ENCODE measurements at places on chromosomes 1 and 21.

DNA sequence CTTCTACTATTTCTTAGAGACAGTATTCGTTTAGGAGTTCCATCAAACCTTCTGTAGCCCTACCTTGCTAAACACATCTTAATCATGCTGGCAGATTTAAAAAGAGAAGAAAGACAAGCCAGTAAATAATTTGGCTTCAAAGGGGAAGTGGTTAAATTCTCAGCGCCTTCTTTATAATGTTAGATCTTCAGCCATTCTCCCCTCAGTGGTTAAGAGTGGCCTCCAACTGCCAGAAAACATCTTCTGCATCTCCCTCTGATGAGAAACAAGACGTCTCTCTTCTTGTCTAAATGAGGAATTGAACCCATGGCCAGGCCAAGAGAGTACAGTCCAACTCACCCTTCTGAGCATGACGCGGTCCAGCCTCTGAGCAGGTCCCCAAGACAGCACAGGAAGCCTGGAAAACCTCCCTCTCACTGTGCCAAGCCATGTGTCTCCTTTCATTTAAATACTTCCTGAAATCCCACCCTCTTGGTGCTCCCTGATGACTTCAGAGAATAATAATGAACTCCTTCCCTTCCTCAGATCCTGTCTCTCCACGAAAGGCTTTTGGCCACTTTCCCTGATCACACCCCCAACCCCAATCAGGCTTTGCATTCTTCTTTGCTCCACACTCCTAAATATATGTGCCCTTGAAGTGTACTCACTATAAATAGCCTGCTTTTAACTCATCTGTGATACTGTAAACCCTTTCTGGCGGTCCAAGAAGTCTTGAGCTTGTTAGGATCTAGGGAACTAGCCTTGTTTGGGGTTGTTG lies 16.4 kb upstream of the LRRC52 start:
- no peaks in the 10 kb centered on the region for H3K36me3 ChIP-seq
- H3K4me3 ChIP-seq = no peak overlapping the region
- DNase-seq = no peak
- peaks cover 14% of the 10 kb centered on the region for H3K27me3 ChIP-seq

GRCh38 chr1:225691861-225692516 lies 39.1 kb upstream of the ENAH start:
- H3K27me3 ChIP-seq = peaks cover 10% of the 10 kb centered on the region
- H3K27ac ChIP-seq = no peak overlapping the region
- peaks cover 27% of the 10 kb centered on the region for H3K4me1 ChIP-seq

DNA sequence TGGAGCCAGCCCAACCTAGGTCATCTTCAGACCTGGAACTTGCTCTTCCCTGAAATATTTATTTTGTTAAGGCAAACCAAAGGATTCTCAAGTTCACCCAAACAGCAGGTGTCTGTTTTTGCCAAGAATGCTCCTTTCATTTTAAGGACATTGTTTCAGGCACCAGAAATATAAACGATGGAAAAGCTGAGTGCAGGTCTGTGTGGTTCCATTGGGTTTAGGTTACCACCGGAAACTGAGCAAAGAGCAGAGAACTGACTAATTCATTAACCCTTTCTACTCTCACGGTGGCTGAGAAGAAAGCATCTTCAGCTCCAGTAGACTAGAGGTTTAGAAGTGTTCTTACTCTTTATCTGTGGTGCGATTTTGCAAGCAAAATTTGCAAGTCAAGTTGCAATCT lies 38.0 kb upstream of the ZC3H11B start:
- H3K4me3 ChIP-seq = no peak overlapping the region
- no peak overlapping the region for H3K27ac ChIP-seq
- peaks cover 9% of the 10 kb centered on the region for H3K27me3 ChIP-seq
- H3K36me3 ChIP-seq = no peaks in the 10 kb centered on the region
- no peak for DNase-seq
- H3K4me1 ChIP-seq = no peaks in the 10 kb centered on the region

DNA sequence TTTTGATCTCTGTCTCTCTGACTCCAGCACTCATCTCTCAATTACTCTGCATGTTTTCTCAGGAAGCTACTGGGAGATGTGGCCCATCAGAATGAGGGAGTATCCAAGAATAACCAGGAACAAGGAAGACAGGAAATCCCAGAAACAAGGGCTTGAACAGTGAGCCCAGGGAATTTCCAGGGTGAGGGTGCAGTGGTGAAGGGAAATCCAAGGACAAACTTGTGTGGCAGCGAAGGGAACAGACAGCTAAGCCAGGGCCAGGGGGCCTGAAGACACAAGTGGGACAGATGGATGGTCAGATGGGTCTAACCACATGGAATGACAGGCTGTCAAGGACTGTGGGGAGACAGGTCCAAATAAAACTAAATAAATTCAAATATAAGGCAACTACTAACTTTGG lies 121.8 kb upstream of the ERRFI1 start:
- H3K36me3 ChIP-seq = no peaks in the 10 kb centered on the region
- no peak for DNase-seq
- peaks cover 8% of the 10 kb centered on the region for H3K27me3 ChIP-seq
- H3K27ac ChIP-seq = peak overlapping the region; percentile 3
- H3K4me1 ChIP-seq = peaks cover 47% of the 10 kb centered on the region
- no peak overlapping the region for H3K4me3 ChIP-seq

- peaks cover 5% of the 10 kb centered on the region for H3K36me3 ChIP-seq
- H3K27me3 ChIP-seq = peaks cover 7% of the 10 kb centered on the region
- H3K27ac ChIP-seq = no peak overlapping the region
Measured at GRCh38 chr1:62070384-62071011, 124.2 kb upstream of the L1TD1 start.

GRCh38 chr1:52153010-52153409 lies 11.1 kb downstream of the ZFYVE9 start:
- DNase-seq = no peak
- peaks cover 16% of the 10 kb centered on the region for H3K36me3 ChIP-seq
- no peak overlapping the region for H3K27ac ChIP-seq
- H3K27me3 ChIP-seq = no peaks in the 10 kb centered on the region

DNA sequence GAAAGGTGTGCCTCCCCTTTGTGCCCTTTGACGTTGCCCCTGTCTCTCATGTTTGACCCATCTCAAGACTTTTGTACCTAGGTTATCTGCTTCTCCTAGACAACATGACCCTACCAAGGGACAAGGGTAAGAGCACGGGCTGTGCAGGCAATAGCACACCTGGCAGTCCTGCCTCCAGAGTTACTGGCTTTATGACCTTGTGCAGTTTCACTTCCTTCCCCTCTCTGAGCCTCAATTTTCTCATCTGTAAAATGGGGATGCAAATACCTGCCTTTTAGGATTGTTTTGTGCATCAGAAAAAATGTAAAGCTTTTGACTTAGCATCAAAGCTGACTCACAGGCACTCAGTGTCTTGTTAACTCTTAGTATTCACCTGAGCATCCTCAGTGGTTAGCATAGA lies 36.4 kb downstream of the ELK4 start:
- peaks cover 23% of the 10 kb centered on the region for H3K36me3 ChIP-seq
- peak overlapping the region; percentile 41 for H3K27ac ChIP-seq
- H3K4me3 ChIP-seq = no peak overlapping the region
- H3K27me3 ChIP-seq = peaks cover 14% of the 10 kb centered on the region
- H3K4me1 ChIP-seq = no peaks in the 10 kb centered on the region

GRCh38 chr1:113073479-113073950 lies 517 bp downstream of the LRIG2 start:
- peak; percentile 72 for DNase-seq
- H3K4me1 ChIP-seq = peaks cover 31% of the 10 kb centered on the region
- H3K4me3 ChIP-seq = peak overlapping the region; percentile 98
- no peaks in the 10 kb centered on the region for H3K27me3 ChIP-seq

DNA sequence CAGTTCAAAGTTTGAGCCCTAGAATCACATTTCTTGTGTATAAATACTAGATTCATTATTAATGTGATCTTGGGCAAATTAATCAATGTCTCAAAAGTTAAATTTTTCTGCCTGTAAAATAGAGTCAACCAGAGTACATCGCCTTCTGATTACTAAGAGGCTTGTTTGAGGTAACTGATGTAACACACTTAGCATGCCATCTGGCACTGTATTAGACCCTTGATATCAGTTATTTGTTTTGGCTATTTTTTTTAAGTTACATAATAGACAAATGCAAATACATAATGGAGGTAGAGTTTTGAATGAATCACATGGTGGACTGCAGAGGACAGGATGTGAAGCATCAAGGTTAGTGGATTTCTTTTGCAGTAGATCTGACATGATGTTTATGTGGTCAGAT lies 298.4 kb downstream of the ADGRL2 start:
- H3K4me1 ChIP-seq = peaks cover 21% of the 10 kb centered on the region
- DNase-seq = no peak
- H3K4me3 ChIP-seq = no peak overlapping the region
- no peak overlapping the region for H3K27ac ChIP-seq

GRCh38 chr1:1040004-1040991 lies 20.4 kb downstream of the AGRN start:
- peak; percentile 85 for DNase-seq
- H3K27me3 ChIP-seq = peaks cover 50% of the 10 kb centered on the region
- peaks cover 12% of the 10 kb centered on the region for H3K4me1 ChIP-seq

DNA sequence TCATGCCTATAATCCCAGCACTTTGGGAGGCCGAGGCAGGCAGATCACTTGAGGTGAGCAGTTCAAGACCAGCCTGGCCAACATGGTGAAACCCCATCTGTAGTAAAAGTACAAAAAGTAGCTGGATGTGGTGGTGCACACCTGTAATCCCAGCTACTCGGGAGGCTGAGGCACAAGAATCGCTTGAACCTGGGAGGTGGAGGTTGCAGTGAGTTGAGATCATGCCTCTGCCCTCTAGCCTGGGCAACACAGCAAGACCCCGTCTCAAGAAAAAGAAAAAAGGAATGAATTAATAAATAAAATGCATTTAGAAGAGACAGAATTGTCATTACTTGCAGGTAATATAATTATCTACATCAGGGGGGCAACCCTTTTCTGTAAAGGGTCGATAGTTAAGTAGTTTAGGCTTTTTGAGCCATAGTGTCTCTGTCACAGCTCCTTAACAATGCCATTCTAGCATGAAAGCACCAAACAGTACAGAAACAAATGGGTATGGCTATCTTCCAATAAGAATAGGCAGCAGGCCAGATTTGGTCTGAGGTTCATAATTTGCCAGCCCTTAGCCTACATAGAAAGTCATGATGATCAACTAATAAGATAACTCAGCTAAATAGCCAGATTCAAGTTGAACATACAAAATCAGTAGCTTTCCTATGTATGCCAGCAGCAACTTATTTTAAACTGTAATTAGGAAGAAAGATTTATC lies 56.8 kb downstream of the RPRD2 start:
- no peak overlapping the region for H3K4me3 ChIP-seq
- no peak for DNase-seq
- peaks cover 71% of the 10 kb centered on the region for H3K36me3 ChIP-seq
- no peaks in the 10 kb centered on the region for H3K4me1 ChIP-seq
- H3K27me3 ChIP-seq = no peaks in the 10 kb centered on the region

GRCh38 chr21:38878379-38879179 lies 72.8 kb downstream of the ETS2 start:
- DNase-seq = no peak
- peaks cover 15% of the 10 kb centered on the region for H3K36me3 ChIP-seq
- peaks cover 9% of the 10 kb centered on the region for H3K4me1 ChIP-seq
- peaks cover 10% of the 10 kb centered on the region for H3K27me3 ChIP-seq
- H3K4me3 ChIP-seq = no peak overlapping the region

DNA sequence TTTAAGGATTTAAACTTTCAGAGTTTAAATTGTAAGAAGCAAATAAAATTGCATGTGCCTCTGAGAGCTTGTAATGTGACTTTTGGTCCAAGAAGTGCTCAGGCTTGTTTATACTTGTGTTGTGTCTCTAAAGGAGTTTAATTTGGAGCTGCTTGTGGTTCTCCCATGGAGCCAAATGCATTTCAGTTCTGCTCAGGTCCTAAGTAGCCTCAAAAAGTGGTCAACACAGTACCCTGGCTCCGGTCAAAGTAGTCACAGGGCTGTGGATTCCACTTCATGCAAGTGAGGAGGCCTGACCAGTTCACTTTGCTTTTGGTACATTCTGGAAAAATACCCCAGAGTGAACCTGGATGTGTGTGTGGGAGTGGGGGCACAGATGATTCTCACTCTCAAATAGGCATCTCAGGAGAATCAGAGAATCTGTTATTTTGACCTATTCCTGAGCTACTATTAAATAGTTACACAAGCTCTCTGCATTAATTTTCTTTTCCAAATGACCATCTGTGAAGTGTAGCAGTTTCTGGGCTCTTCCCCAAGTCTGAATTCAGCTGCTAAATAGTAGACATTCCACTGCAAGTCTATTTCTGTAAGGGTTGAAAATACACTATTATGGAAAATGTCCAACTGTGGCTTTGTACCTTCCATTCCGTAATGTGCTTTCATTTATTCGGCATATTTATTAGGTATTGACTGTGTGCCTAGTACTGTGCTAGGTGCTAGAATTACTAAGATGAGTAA lies 31.7 kb upstream of the AGO1 start:
- H3K4me3 ChIP-seq = no peak overlapping the region
- peaks cover 55% of the 10 kb centered on the region for H3K36me3 ChIP-seq
- H3K27me3 ChIP-seq = no peaks in the 10 kb centered on the region
- no peak for DNase-seq
- no peaks in the 10 kb centered on the region for H3K4me1 ChIP-seq

DNA sequence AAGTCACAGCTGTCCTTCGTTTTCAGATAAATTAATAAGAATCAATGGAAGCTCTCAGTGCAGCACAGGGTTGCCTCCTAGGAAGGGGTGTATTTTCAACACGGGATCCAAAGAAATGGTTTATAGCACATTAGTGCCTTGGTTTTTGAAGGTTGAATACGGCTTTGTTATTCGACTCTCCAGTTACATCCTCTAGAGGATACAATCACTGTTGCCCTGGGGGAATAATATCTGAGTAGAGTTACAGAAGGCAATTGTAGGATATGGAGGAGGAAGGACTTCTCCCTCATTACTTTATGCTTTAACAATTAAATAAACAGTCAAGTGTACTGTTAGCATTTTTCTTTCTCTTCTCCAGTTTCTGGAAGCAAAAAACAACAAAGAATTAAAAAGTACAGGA lies 14.3 kb upstream of the ZNF326 start:
- no peak overlapping the region for H3K4me3 ChIP-seq
- peak overlapping the region; percentile 39 for H3K27ac ChIP-seq
- H3K36me3 ChIP-seq = no peaks in the 10 kb centered on the region
- peaks cover 18% of the 10 kb centered on the region for H3K4me1 ChIP-seq
